ENCODE measurements at places on chromosomes 5 and 9.

GRCh38 chr9:35713578-35713977 lies 18.4 kb downstream of the TLN1 start:
- no peak for DNase-seq

GRCh38 chr5:138018849-138019248 lies 14.0 kb downstream of the FAM13B start:
- DNase-seq = no peak

DNA sequence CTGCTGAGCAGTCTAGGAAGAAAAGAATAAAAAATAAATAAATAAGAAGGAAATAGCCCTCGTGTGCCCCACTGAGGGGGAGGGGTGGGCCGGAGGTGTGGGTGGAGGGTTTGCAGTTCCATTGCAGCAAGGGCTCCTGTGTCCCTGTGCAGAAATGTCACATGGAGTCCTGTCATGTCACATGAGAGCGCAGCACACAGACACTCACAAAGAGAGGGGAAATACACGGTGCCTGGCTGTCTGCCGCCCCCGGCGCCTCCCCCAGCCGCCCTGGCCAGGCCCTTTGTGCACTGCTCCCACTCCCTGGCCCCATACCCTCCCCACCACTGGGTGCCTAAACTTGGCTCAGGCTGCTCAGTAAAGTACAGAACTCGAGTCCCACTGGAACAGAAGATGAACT lies 55.6 kb upstream of the SPTLC1 start:
- no peak for DNase-seq

GRCh38 chr5:98443881-98444280 lies 329.6 kb upstream of the RGMB start:
- no peak for DNase-seq

DNA sequence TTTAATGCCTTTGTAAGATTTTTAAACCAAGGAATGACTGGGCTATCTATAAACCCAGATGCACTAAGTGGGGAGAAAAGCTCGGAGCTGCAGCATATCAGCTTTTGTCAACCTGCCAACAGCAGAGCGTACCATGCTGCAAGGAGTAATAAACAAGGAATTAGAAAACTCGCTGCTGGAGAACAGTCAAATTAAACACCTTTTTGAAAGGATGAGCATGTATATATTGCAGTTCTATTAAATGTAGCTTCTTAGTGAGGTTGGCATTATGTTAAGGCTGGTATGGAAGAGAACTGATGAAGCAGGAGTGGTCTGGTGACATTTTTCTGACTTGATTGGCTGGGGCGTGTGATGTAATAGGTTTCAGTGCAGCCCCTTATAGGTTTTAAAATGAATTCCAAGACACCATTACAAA lies 74.7 kb downstream of the PIK3R1 start:
- no peak for DNase-seq

DNA sequence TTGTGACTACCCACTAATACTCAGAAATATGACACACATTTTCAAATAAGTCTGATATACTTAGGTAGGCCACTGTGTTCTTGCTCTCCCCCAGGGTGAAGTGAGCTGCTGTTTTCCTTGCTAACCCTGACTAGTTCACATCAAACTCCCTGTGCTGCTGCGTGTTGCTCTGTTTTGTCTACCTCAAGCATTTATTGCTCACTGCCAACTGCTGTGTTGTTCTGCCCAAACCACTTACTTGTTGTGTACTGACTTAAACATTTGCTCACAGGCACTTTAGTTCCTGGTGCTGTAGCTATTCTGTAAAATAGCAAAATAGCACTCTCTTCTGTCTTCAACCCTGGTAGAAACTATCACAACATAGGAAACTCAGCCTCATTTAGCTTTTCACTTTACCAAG lies 255.7 kb downstream of the HCN1 start:
- DNase-seq = no peak

Data from NCI-H226 (cell line).